ENCODE measurements at places on chromosomes 11 and 22.

GRCh38 chr11:130407978-130408377, 20.4 kb downstream of the ADAMTS8 start:
- no peak for DNase-seq

GRCh38 chr11:1049071-1049405, 12.5 kb upstream of the MUC6 start:
- DNase-seq, result no peak

DNA sequence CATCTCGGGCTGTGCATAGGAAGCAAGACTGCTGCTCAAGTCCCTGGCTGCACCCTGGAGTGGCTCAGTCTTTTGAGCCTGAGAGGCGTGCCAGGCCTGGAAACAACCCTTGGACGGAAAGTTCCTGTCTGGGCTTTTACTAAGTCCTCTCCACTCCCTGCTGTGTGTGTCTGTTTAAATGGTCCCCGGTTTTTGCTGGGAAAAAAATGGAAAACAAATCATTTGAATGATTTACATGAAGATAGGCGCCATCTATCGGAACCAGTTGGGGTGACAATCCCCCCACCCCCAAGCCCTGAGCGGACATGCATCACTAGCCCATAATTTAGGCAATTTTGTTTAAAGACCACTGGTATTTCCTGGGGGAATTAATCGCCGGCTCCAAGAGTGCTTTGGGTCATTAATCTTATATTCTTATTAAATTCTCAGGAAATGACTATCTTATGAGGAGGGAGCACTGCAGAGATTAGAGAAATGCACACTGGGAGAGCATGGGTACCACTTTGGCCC, 2.7 kb upstream of the GAB2 start:
- peak; percentile 34 for DNase-seq

DNA sequence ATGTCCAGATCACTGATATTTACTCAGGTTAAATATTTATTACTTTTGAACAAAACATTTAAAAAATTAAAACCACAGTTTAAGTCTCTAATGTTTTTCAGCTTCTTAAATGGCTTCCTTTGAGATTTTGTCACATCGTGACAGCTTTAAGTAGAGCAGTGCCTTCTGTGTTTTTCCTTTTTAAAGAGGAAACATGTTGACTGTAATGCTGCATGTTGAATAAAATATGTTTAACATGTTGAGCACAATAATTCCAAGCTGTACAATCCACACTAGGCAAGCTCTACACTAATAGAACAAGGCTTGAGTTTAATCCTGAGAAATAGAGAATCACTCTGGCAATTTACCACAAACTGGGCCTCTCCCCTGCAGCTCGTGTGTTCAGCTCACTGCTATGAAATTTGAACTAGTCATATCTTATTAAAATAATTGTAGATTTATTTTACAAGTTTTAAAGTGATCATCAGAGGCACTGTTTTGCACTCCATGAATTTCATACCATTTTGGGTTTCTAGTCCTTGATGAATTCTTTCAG, 368.3 kb downstream of the SOX6 start:
- DNase-seq, result no peak

- DNase-seq, result no peak
Observed at GRCh38 chr11:118046964-118047700, 29.7 kb upstream of the TMPRSS4 start.

GRCh38 chr11:1352696-1353382, 36.9 kb upstream of the BRSK2 start:
- DNase-seq, result no peak

DNA sequence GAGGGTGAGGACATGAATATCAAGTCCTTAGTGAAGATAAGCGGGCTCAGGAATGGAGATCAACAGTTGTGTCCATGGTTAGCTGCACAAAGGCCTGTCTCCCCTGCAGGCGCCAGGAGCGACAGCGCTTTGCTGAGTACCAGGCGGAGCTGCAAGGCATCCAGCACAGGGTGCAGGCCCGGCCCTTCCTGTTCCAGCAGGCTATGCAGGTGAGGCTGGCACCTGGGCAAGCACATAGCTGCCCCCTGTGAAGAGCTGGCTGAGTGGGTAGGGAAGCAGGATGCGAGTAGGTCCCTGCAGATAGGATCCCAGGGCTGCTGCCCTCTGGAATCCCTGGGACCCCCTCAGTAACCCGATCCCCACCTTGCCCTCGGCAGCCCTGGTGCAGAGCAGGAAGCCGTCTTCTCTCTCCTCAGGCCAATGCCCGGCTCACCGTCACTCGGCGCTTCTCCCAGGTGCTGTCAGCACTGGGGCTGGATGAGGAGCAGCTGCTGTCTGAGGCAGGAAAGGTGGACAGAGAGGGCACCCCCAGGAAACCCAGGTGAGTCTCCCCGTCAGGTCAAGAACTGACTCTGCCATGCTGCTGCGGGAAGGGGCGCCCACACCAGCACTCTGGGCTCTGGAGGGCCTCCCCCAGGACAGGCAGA, 2.6 kb upstream of the SART1 start:
- no peak for DNase-seq

DNA sequence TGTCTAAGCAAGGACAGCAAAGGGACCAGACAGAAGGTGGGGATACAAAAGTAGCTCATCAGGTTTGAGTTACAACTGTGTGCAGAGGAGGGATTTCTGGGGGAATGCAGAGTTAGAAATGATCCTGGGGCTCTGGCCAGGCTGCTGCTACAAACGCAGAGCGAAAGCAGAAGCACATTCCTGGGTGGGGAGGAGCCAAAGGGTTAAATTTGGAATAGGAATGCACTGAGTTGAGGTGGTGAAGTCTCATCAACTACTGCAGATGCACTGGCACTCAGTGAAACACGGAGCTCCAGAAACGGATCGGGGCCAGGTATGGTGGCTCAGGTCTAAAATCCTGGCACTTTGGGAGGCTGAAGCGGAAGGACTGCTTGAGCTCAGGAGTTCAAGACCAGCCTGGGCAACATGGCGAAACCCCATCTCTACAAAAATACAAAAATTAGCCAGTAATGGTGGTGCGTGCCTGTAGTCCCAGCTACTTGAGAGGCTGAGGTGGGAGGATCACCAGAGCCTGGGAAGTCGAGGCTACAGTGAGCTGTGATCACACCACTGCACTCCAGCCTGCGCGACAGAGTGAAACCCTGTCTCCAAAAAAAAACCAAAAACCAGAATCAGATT, 3.2 kb downstream of the CHKA start:
- no peak for DNase-seq

DNA sequence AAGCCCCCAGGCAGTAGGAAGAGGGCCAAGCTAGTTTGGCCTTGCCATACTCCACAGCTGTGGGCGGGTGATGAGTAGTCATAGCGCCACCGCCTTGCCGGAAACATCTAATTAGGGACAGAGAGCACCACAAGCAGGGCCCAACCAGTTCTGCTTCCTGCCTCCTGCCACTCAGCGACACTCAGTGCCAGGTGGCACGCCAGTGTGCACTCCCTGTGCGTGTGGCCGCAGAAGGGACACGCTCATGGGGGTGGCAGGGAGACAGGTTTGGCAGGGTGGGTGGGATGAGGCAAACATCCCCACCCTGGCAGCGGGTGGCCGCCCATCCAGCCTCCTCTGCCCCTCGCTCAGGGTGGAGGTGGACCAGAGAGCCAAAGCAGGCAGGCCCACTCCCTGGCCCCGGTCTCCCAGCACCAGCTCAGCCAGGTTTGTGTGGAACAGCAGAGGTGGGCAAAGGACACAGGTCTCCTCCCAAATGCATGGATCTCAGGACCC, 4.9 kb downstream of the OVOL1 start:
- no peak for DNase-seq

DNA sequence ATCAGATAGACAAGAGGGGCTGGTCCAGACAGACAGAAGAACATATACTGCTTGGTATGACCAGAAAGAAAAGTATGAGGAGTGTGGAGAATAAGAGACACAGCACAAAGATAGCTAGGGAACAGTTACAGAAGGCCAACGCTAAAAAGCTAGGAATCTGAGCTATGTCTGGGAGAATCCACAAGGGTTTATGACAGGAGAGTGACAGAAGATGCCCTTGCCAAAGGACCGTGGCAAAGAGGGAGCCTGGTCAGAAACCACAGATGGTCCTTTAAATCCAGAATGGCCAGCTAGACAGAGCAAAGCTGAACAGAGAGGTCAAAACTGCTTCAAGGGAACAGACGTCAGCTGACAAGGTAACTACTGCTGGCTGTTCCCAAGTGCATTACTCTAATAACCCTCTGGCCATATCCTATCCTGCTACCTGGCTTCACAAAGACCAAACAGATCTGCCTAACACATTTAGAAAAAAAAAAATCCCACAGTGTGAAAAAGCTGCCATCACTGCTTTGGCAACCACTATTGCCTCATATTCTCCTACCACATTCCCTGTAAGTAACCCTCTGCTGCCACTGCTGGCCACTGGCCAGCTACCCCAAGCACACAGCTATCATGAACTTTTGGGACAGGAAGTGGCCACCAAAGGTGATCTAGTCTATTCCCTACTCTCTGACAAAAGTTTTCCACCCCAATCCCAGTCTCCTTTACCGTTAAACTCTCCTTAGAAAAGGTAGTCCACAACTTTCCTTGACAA, 7.3 kb downstream of the SERGEF start:
- no peak for DNase-seq

- DNase-seq, result no peak
Observed at GRCh38 chr11:45896422-45896984, 10.6 kb downstream of the FREY1 start.

DNA sequence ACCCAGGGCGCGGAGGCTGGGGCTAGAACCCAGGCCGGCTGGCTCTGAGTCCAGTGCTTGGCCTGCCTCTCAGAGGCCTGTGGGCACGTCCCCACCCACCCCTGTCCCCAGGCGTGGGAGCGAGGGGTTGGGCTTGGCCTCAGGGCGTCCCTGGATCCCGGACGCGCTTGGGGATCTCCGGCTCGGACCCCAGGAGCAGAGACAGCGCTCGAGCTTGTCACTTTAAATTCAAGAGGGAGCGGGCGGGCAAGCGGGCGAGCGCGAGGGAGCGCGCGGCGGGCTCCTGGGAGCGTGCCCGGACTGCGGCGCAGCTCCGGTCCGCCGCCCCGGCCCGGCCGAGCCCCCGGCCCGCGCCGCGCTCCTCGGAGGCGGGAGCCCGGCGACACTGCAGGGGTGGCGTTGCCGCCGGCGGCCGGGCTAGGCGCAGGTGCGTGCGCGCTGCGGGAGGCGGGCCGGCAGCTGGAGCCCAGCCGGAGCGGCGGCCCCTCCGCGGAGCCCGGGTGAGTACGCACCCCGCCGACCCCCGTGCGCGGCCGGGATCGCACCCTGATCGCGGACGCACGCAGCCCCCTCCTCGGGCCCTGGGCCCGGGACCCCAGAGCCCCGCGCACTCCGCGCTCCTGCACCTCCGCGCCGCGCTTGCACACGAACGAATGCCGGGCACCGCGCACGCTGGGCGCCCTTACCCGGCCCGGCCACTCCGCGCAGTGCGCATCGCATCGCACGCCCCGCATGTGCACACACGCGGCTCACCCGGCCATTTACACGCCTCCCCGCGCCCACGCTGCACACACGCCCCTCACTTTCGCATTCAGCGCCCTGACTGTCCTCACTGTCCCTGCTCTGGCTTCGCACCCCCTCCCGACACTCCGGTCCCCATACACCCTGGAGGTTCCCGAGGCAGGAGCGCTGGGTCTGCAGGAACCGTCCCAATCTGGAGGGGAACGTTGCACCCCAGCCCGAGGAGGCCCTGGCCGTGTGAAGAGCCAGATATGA, at the start of gene SYT12:
SYT12 (plus strand) TSS at position 174 of the 996 bp plus-strand sequence. CDS start 7,011 bp downstream, outside the sequence.
- no peak for DNase-seq

- DNase-seq, result no peak
Observed at GRCh38 chr11:94031625-94032024, 10.5 kb downstream of the HEPHL1 start.

GRCh38 chr11:34860518-34860917, 55.7 kb downstream of the APIP start:
- DNase-seq, result no peak

- peak; percentile 83 for DNase-seq
Observed at GRCh38 chr11:110296226-110297075, at the start of gene RDX. RDX (minus strand) TSS chr11:110296614; CDS start chr11:110279692, 16,922 bp downstream.

DNA sequence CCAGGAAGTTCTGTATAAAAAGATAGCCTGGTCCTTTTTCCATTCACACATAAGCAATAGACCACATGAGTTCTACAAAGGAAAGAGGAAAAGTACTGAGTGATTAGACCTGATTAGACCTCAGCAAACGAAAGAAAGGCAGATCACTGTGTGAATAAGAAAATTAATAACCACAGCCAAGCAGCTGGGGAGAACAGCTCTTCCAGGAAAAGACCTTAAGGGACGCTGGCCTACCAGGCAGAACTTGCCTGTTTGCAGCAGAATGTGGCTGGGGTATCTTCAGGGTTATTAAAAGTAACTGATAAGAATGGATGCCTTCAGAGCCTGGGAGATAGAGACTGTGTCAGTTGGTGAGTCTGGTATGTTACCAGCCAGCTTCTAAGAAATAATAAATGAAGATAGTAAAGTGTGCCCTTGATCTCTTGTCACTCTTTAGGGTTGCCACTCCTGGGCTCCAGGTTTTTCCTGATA, 172.9 kb downstream of the DBX1 start:
- DNase-seq, result no peak

GRCh38 chr11:128884703-128885338, 6.3 kb upstream of the KCNJ5 start:
- no peak for DNase-seq

DNA sequence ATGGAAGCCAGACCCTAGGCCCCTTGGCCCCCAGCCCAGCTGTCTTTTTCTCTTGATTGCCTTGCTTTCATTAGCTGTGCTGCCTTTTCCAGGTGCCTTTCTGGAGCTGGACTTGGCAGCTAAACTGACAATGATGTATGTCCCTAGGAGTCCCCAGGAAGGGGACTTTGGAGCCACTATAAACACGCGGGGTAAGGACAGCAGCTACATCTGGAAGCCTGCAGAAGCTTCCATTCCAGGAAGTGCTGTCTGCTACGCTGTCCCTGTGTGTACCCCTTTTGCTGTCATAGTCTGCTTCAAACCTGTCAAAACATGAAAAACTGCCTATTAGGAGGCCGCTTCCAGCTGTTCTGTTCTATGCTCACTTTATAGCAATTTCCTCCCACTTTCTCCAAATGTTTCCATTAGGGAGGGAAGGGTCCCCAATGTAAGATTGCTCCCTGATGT, 153.3 kb upstream of the RAG2 start:
- no peak for DNase-seq

- no peak for DNase-seq
Observed at GRCh38 chr11:58923300-58923788, 15.9 kb upstream of the GLYATL1 start.

GRCh38 chr22:26828311-26828710, 170.9 kb downstream of the MIAT start:
- DNase-seq, result no peak

GRCh38 chr22:35344956-35345690, 35.8 kb upstream of the HMOX1 start:
- no peak for DNase-seq

- no peak for DNase-seq
Observed at GRCh38 chr11:67126986-67127385, 7.9 kb downstream of the KDM2A start.

DNA sequence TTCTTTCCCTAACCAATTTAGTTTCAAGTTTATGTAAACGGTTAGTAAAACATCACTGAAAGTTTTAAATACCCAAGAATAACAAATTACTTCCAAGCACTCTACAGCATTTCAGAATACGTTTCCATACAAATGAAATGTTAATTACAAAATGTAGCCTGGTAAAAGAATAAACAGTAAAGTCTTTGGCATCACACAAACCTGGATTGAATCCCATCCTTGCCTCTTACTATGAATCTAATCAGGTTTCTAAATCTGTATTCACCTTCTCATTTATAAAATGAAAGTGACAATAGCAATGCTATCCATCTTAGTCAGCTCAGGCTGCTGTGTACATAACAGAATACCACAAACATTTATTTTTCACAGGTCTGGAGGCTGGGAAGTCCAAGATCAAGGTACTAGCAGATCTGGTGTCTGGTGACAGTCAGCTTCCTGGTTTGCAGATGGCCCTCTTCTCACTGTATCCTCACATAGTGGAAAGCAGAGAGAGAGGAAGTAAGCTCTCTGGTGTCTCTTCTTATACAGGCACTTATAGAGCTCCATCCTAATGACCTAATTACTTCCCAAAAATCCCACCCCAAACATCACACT, 19.2 kb downstream of the FAM168A start:
- no peak for DNase-seq

Measured in NCI-H446 treated with DMSO at 0.1 percent for 48 hours (cell line).